ENCODE measurements at places on chromosomes 6 and 20.

DNA sequence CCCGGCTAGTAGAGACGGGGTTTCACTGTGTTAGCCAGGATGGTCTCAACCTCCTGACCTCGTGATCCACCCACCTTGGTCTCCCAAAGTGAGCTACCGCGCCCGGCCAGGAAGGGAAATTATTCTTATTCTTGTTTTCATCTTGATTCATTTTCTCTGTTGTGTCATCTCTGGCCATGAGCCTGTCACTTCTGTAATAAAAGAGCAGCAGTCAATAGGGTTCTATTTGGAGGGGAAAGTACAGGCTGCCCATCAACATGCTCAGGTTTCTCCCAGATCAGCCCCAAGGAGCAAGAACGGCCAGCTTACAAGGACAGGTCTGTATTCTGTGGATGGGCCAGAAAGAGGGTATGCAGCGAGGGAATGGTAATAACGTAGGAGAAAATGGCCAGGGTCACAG is 345.0 kb downstream of the PREX1 start:
- no peak for DNase-seq

- DNase-seq: peak; percentile 78
These were observed 43.6 kb upstream of the SLC4A11 start for GRCh38 chr20:3282271-3283221.

GRCh38 chr6:17091122-17091521 is 10.7 kb upstream of the STMND1 start:
- DNase-seq: no peak

DNA sequence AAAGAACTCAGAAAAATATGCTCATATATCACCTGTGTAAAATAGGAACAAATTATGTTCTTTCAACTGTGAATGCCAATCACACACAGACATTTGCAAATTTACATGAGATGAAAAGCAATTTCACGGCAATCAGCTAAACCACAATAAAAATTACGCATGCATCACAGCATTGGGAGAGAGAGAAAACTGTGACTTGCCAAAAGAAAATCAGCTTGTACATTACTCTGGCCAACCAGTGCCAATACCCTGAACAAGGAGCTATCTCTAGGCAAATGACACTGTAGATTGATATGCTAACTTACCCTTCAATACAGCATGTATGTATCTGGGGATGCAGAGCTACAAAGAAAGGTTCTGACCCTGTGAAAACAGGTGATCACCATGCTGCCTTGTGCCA is 515.6 kb downstream of the EYS start:
- DNase-seq: no peak

GRCh38 chr6:160355001-160355400 is 6.8 kb downstream of the SLC22A3 start:
- DNase-seq: no peak
